ENCODE measurements at places on chromosomes 2 and 18. TPM values are rescaled to one million over a fixed set of nuclear protein-coding genes. Genes with fewer than 3 reads are reported as not detected.

Gene TACR1
- total RNA-seq: not detected

Gene TRIM43
- under 0.01 TPM for total RNA-seq

Gene COL5A2
- 9.3 TPM for total RNA-seq

Gene PCARE
- not detected for total RNA-seq

Gene ANKRD30B
- total RNA-seq: not detected

Gene CXCR4
- under 0.01 TPM for total RNA-seq

Gene MC2R
- not detected for total RNA-seq

Gene REEP1
- under 0.01 TPM for total RNA-seq

DNA sequence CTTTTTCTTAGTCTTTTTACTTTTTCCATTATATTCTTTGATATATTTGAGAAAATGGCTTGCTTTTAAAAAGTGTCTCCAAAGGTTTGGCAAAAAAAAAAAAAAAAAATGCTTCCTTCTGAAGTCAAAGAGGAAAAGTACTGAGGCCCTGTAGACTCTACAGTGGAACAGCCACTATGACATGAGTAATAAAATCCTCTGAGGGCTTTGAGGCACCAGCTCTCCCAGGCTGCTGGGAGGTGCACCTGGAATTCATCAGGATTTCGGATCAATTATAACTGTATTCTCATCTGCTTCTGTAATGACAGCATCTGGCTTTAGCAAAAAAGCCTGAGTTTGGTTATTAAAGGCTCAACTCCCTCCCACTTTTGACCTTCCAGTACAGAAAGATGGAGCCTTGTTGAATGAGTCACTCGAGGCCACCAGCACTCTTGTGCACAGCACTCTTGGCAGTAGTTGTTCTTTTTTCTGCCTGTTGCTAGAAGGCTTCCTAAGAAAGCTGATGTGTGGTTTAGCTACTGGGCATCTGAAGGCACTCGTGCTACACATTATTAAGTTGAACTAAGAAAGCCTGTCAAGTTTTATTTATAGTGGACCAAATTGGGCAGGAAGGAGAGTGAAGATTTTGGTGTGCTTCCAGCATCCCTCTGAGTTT lies 131.3 kb downstream of the PRPF40A start:
- DNase-seq: peak; percentile 18

DNA sequence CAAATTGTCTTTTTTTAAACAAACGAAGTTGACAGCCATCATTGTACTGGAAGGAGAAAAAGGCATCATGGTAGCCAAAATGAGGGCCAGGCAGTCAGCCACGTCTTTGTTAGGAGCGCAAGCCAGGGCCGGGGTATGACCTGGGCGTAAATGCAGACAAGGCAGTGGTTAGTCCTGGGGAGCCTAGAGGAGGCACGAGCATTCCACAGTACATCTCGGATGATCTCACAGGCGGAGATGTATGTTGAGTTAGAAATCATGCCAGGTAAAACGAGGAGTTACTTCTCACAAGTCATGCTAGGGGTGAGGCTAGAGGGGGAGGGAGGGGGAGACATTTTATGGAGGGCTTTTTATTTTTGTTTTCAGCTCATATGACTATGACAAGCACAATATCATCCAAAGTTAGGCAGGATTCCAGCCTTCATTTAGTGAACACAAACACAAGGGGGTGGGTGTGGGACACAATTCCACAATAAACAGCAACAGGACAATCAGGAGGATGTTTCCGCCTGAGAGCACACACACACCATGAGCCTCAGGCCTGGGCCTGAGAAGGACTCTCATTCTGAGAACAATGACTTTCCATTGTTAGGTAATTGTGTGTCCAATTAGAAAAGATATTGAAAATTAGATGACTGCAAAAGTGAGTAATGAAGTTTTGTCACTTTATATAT lies 64.4 kb upstream of the PGAP1 start:
- DNase-seq: no peak

DNA sequence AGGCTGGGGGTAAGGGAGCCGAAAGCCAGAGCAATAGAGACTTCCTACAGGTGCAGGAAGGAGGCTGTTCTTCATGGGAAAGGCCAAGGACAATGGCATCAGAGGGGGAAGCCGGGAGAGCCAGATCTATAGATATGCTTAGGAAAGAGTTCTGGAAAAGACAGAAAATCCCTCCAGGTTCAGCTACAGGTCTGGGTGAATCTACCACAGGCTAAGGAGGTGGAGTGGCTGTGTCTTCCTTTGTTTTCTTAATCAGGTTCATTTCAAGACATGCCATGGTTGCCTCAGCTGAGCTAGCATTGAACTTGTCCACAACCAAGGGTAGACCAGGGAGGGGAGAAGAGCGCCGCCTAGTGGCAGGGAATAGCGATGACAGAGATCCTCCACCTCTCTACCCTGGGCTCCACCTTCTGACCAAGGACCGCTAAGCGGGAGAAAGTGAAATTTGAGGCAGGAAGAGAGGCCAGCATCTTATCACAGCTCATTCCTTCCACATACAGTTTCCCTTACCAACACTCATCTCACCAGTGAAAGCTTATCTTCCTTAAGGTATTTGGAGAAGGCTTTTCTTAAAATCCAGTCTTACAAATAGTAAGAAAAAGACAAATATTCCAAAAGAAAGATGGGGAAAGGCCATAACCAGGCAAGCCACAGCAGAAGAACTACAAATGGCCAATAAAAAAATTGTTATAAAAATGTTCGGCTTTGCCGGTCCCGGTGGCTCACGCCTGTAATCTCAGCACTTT lies 74.2 kb downstream of the VIT start:
- peak; percentile 41 for DNase-seq

GRCh38 chr2:36781907-36782720 lies 85.6 kb downstream of the VIT start:
- no peak for DNase-seq

DNA sequence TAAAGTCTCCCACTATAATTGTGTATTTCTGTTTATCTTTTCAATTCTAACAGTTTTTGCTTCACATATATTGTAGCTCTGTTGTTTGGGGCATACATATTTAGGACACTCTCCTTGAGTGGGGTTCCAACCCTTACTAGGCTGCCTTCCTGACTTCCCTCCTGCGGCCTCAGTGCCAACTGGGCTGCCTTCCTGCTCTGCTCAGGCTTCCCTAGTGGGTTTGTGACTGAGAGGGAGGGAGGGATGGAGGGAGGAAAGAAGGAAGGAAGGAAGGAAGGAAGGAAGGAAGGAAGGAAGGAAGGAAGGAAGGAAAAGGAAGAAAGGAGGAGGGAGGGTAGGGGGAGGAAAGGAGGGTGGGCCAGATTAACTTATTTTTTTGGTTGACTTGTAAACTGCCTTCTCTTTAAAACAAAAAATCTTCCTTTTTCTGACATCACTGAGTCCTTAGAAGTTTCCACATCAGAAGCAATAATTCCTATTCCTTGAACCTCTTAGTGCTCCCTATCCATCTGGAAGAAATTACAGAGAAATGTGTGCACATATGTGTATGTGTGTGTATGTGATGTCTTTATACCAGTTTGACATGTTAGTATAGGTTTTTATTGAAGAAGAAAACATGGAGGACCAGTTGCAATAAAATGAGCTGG lies 145.4 kb upstream of the PGAP1 start:
- no peak for DNase-seq

DNA sequence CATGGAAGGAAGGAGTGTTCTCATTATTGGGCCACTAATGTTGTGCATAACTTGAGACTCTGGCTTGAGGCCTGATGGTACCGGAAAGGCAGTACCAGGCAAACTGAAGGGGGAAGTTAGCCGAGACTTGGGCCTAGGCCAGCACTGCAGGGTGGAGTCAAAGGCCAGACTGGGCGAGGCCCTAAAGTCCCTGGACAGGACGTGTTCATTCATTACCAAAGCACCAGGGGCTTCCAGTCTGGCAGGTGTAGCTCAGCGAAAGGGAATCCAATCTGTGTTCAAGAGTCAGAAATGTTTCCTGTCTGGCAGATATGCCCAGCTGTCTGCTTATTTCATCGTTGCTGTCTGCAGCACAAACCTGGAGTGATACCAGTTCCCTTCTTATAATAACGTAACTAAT lies 4.7 kb upstream of the ITSN2 start:
- peak; percentile 61 for DNase-seq

GRCh38 chr2:62641936-62642335 lies 63.6 kb upstream of the EHBP1 start:
- DNase-seq: no peak

DNA sequence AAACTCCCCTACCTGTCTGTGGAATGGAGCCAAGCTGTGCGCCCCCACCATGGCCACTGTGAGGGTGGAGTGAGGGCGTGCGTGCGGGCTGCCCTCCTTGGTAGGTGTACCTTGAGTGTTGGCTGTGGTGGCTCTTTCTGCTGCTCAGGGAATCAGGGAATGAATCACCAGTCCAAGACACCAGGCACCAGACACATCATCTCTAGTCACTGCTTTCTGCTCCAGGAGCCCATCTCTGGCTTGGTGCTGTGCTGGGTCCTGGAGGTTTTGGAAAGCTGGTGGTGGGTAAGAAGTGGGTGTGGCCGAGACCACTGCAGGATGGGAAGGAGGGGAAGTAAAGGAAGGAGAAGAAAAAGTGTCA lies 209.9 kb downstream of the SEPTIN10 start:
- peak; percentile 54 for DNase-seq

DNA sequence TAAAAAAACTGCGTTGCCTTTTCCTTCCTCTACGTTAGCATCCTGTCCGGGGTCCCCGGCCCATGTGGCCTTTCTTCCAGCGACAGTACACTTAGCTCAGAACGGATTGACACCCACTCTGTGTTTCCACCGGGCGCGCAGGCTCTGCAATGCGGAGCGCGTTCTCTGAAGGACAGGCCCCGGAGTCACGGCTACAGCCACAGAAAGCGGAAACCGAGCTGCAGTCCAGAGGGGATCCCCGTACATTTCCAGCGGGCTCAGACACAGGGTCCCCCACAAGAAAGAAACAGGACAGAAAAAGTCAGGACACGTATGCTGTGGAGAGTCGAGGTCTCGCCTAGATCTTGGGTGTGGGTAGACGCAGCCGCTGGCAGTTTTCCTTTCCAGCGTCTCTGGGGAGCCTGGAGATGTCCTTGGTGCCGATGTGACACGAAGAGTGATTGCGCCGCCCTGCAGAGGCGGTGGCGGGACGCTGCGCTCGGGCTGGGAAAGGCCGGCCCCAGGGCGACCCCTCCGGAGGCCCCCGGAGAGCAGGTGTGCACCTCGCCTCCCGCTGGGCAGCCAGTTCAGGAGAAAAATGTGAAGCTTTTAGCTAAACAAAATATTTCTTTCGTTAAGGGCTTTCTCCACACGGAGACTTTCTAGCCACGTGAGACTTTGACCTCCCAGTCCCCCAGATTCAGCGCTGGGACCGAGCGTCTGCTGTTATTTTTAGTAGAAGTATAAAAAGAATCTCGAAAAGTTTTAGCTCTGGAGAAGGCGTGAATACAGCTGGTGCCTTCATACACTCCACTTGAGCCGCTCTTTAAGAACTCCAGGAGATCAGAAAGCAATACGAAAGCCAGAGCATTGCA lies 1.3 kb upstream of the ACKR3 start:
- peak; percentile 29 for DNase-seq

- no peak for DNase-seq
Observed at GRCh38 chr18:59063300-59063906, 76.3 kb upstream of the SEC11C start.

DNA sequence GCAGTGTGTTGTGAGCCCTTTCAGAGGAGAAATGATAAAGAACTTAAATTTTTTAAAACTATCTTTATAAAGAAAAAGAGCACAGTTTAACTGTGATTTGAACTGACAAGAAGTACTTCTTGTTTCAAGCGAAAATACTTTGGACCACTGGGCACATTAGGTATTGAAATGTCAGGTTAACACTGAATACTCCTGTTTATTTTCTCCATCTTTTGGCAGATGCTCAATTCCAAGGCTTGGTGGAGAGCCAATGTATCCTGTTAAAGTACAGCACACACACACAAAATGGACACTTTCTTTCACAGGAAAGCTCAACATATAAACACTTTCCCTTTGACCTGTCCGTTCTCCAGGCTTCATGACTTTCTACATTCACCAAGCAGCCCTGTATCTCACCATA lies 32.6 kb upstream of the SP3 start:
- no peak for DNase-seq

- peak; percentile 81 for DNase-seq
Observed at GRCh38 chr2:220811952-220812570, 760.0 kb downstream of the EPHA4 start.

- DNase-seq: no peak
Observed at GRCh38 chr2:28648671-28649395, 102.8 kb upstream of the PPP1CB start.

DNA sequence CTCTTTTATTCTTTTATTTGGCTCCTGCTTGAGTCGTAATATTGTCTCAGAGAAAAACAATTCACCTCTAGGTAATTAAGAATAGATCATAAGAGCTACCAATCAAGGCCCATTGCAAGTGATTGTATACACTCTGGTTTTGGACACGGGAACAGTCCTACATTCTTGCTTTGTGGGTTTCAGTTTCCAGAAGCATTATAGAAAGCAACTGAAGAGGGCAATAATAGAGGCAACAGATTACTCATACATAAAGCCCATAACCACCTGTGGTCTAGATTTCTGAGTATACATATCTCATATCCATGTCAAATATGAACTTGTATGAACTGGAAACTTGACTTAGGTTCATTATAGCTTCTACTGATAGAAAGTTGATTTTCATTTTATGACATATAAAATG lies 65.4 kb downstream of the DIS3L2 start:
- DNase-seq: no peak

DNA sequence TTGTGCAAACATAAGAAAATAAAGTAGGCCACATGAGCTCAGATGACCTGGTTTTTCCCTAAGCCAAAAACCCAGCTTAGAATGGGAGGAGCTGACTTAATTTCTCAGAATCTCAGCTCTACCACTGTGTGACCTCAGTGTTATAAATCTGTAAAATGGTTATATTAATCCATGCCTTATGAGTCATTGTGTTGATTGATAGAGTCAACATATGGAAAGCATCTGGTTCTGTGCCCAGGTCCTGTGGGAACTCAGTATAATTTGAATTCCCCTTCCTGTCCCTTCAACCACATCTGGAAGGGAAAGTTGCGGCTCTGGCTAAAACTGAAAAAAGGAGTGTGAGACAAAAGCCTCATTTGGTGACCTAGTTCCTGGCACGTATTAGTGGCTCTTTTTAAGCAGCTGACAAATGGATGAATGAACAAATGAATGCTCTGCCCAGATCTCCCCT lies 25.7 kb downstream of the TMEM177 start:
- no peak for DNase-seq

DNA sequence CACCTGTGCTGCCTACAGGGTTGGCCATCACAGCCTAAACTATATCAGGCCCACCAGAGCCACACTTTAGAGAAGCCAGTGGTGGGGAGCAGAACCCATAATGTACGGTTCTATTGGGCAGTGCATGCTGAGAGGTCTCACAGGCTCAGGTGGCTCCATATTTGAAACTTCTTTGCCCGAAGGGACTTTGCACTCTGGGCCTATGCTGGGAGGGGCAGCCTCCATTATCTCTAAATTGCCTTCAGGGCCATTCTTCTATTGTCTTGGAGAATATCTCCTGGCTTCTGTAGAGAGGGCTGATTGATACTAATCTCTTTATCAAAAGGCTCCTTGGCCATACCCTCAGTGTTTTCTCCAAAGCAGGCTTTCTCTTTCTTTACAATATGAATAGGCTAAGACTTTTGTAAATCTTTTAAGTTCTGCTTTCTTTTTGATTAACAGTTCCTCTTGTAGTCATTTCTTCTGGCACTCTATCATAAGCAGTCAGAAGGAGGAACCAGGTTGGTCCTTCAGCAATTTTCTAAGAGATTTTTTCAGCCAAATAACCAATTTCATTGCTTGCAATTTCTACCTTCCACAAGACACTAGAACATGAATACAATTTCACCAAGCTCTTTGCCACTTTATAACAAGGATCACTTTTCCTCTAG lies 44.5 kb downstream of the RPE start:
- DNase-seq: no peak

GRCh38 chr2:27255660-27256059 lies 7.2 kb downstream of the SLC30A3 start:
- peak; percentile 35 for DNase-seq
